Stimulated activated CD4-positive, alpha-beta T cell treated with anti-CD3 and anti-CD28 coated beads, Interleukin-12 subunit alpha, Interleukin-12 subunit beta, amount 100 ng/mL, for 24 hours (primary cell): ENCODE measurements at places on chromosomes 4 and X.

- no peak for DNase-seq
These were observed 22.7 kb upstream of the DRD5 start for GRCh38 chr4:9758641-9759317.

- DNase-seq, result no peak
These were observed 23.3 kb downstream of the RPGR start for GRCh38 chrX:38304010-38304409.

GRCh38 chr4:748461-748860, 42.8 kb downstream of the PCGF3 start:
- DNase-seq, result no peak

- no peak for DNase-seq
These were observed 9.4 kb downstream of the IL15 start for GRCh38 chr4:141645611-141646340.

- no peak for DNase-seq
These were observed 153.7 kb downstream of the FBXW7 start for GRCh38 chr4:152382057-152382785.

- DNase-seq, result no peak
These were observed 590.9 kb upstream of the GNPDA2 start for GRCh38 chr4:45317276-45317675.

DNA sequence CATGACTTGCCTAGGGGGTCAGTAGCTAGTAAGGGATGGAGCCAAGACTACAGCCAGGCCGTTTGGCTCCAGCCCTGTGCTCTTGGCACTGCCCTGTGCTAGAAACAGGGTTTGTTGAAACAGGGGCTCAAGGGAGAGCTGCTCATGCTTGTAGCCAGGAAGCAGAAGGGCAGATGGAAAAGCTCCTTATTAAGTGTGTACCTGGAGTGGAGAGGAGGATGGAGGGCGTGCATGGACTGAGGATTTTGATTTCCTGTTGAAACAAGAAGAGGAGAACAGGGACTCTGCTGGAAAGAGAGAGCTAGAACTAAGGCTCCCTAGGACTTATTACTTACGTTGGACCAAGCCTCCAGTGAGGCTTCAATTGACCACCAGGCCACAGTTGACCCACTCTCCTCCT, 363.0 kb downstream of the MID1IP1 start:
- DNase-seq, result no peak

GRCh38 chr4:81137446-81137845, 77.6 kb downstream of the PRKG2 start:
- DNase-seq, result no peak

DNA sequence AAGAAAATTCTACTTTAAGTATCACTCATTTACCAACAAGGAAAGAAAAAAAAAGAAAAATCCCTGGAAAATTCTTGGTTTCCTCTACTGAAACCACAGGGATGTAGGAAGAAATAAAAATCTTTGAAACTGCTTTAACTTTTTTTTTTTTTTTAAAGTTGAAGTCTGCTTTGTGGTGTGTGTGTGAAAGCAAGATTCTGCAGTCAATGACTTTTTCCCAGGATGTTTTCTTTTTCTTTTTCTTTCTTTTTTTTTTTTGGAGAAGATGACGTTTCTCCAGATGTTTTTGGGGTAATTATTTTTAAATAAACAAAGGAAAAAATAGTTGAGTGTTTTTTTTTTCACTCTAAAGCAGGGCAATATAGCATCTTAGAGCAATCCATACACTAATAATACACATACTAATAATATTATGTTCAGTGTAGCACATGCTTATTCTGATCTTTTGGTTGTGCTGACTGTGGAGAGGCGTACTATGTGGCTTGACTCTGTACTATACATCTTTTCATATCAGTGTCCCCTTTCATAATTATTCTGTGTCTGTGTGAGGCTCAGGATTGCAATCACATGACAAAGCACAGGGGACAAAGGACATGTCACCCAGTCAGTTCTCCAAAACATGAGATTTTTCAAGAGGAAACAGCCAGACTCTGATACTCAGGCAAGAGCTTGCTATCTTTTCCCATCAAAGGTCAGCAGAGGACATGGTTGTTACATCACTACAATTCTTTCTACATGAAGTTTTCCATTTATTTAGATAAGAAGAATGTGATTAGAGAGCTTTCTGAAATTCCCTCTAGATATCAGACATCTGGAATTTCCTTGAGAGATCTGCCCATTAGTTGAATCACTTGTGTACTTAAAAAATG, 111.0 kb downstream of the PDE5A start:
- no peak for DNase-seq

GRCh38 chrX:86981326-86981879, 536.2 kb upstream of the KLHL4 start:
- DNase-seq, result no peak

DNA sequence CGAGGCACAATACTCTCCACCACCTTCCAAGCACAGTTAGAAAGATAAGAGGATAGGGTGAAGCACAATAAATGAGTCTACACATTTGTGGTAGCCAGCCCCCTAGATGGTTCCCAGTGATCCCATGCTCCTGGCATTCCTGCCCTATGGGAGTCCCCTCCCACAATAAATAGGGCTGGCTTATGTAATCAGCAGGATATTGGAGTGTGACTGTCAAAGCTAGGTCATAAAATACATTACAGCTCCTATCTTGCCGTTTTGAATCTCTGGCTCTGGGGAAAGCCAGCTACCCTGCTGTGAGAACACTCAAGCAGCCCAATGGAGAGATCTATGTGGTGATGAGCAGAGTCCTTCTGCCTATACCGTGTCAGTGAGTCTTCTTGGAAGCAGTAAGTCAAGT, 198.7 kb upstream of the NOCT start:
- no peak for DNase-seq

- no peak for DNase-seq
These were observed 252.6 kb upstream of the HAND2 start for GRCh38 chr4:173782660-173783059.

GRCh38 chr4:57124145-57124544, 14.0 kb upstream of the IGFBP7 start:
- no peak for DNase-seq

GRCh38 chr4:100117750-100118149, 72.5 kb downstream of the DDIT4L start:
- DNase-seq, result no peak

DNA sequence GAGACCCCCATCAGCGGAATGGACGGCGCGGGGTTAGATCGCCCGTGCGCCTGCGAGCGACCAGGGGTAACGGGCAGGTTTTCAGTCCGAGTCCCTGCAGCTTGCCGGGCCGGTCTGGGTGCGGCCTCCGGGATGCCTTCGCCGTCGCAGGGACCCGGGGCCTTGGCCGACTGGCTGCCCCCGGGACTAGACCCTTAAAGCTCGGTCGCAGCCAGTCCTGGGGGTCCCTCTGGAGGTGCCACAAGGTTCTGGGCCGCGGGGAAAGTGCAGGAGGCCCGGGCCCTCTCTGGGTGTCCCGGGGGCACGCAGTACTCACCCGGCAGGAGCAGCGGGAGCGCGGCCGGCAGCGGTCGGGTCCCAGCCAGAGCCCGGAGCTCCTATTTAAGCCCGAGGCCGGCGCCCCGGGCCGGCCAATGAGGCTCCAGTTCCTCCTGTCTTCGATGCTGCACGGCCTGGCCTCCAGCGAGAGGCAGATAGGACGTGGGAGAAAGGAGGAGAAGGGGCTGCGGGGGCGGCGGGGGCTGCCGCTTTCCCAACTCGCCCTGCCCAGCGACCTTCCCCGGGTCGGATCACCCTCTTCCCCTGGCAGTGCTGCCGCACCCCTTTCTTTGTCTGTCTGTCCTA, at the start of gene SPON2:
Gene SPON2, minus strand, starts transcription at position 356 of the 624 bp plus-strand sequence.
- no peak for DNase-seq

GRCh38 chrX:6227935-6228334, 732 bp downstream of the NLGN4X start:
- DNase-seq, result no peak

DNA sequence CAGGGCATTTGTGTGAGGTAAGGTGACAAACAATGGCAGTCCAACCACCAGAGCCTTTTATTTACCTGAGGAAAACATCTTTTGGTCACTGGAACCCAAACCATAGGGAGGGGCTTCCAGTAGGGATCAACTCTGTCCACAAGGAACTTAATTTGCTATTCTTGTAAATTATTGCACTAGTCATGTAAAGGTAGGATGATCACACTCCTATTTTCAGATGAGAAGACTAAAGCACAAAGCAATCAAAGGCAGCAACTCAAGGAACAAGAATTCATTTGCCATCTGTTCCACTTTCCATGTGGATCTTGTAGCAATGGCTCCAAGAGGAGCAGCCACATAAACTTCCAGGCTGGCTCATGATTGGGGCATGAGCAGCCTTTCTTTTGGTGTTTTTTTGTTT, 35.3 kb downstream of the CD99L2 start:
- no peak for DNase-seq

GRCh38 chr4:47798165-47798564, 39.7 kb downstream of the CORIN start:
- no peak for DNase-seq

DNA sequence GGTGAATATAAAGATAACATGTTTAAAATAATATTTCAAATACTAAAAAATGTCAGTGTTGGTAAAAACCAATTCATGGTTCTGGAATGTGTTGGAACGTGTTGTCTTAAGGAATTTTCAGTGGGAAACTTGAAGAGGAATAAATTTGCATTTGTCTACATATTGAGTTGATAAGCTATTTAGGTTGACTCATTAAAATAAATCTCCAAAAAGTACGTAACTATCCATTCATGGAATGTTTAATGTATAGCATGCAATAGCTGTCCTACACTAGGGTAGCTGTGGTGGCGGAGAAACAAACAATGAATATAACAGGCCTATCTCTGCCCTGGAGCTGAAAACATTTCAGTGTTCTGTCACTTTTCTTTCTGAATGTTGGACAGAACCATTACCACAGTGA, 20.3 kb downstream of the SHISA3 start:
- DNase-seq, result no peak
